Activated T-cell treated with anti-CD3 and anti-CD28 coated beads, Interleukin-2, amount 50 U/mL, for 72 hours (primary cell): ENCODE measurements at places on chromosomes 2 and 18. TPM values are rescaled to one million over a fixed set of nuclear protein-coding genes. Genes with fewer than 3 reads are reported as not detected.

DNA sequence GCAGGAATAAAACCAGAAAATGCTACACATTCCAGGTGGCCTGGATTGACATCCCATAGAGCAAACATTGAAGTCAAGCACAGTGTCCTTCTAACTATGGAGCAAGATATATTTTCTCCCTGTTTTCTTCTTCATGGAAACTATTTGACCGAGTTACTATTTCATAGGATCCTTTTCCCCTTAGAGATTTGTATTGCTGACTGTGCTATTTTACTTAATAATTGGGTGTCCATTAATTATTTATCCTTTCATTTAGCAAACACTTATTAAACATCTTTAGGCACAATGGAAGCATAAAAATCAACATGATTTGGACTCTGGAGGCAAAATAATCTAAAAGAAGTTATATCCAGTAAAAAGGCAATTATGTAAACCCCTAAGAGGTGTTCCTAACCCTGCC, 782.8 kb upstream of the ACVR2A start:
- peaks cover 12% of the 10 kb centered on the region for H3K27me3 ChIP-seq
- no peak overlapping the region for H3K27ac ChIP-seq
- H3K4me1 ChIP-seq = no peaks in the 10 kb centered on the region
- H3K4me3 ChIP-seq = no peak overlapping the region
- DNase-seq = no peak

DNA sequence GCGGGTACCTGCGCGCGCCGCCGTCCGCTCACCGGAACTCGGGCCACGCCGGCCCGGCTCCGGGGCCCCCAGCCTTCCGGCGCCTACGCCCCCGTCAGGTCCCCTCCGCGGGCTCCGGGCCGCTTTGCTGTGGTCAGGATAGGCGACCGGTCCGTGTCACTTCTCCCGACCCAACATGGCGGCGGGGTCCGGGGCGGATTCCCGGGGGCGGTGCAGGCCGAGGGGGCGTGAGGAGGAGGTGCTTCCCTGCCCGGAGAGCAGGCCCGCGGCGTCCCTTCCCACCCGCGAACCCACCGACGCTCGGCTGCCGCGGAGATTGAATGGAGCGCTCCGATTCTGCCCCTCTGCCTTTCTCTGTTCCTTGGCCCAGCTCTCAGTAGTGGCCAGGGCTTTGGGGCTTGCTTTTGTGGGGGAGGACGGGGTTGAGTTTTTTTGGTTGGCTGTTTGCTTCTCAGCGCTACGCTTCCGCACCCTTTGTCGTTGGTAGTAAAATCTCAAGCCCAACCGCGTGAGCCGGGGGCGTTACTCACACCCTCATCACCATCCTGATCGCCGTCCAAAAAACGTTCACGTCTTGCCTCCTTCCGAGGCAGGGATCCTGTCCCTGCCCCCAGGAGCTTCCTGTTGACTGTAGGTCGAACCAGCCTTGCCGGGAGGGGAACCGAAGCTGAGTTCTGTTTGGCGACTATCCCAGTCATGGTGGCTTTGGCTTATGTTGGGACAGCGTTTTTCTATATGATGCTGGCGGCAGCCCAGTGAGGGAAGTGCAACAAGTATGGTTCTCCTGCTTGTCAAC, 532 bp upstream of the YES1 start:
- peak overlapping the region; percentile 95 for H3K4me3 ChIP-seq
- H3K27ac ChIP-seq = peak overlapping the region; percentile 98
- peaks cover 7% of the 10 kb centered on the region for H3K36me3 ChIP-seq
- peak; percentile 84 for DNase-seq
- no peaks in the 10 kb centered on the region for H3K27me3 ChIP-seq

DNA sequence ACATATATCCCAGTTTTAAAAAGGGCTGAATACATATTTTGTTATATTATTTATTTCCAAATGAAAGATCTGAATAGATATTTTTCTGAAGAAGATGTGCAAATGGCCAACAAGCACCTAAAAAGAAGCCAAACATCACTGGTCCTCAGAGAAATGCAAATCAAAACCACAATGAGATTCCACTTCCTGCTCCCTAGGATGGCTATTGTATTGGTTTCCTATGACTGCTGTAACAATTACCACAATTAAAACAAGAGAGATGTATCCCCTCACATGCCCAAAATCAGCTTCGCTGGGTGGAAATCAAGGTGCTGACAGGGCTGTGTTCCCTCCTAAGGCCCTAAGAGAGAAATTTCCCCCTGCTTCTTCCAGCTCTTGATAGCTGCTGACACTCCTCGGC, 23.2 kb downstream of the ABCB11 start:
- no peak overlapping the region for H3K27ac ChIP-seq
- peaks cover 19% of the 10 kb centered on the region for H3K4me1 ChIP-seq
- DNase-seq = no peak
- H3K36me3 ChIP-seq = no peaks in the 10 kb centered on the region
- peaks cover 9% of the 10 kb centered on the region for H3K27me3 ChIP-seq

DNA sequence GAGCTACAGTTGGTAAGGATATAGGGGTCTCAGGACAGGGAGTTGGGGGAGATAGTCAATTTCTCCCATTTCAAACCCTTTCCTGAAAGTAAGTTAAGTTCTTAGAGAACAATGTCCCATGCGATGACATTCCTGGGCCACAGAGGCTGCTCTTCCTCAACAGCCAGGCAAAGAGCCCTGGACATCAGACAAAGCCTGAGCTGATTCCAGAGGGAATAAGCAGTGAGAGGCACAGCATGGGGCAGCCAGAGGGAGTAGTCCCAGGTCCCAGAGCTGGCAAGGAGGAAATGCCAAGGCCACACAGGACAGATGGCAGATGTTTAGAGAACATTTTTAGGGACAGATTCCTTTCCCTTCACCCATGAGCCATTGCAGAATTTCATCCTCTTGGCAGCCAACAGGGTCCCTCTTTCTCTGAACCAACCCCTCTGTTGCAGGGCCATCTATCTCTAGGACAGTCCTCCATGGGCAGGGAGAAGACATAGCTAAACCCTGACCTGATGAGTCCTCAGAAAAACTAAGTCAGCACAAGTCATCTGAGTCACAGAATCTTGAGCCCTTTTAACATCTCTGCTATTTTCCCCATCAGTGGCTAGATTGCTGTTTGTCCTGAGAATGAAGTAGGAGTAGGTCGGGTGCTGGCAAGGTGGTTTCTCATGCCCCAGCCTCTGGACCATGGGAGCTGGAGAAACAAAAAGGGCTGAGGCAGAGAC, 81.6 kb upstream of the STPG4 start:
- no peak overlapping the region for H3K27ac ChIP-seq
- peaks cover 5% of the 10 kb centered on the region for H3K4me1 ChIP-seq
- no peak for DNase-seq
- H3K27me3 ChIP-seq = no peaks in the 10 kb centered on the region
- no peak overlapping the region for H3K4me3 ChIP-seq
- H3K36me3 ChIP-seq = no peaks in the 10 kb centered on the region

DNA sequence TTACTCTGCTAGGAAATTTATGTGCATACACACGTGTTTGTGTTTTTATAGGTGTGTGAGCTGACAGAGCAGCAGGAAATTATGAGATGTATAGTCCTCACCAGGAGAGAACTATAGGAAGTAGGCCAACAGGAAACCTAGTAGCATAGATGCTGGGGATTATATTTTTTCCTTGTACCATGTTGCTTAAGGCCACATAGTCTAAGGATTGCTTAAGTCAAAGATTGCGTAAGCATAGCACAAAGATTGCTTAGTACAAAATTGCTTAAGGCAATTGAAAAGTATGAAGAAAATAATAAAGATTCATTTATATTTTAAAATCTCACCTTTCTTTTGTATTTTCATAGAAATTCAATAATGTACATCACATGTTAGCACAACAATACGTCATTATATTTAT, 18.7 kb upstream of the CCDC102B start:
- no peak overlapping the region for H3K27ac ChIP-seq
- H3K4me3 ChIP-seq = no peak overlapping the region
- no peak for DNase-seq
- no peaks in the 10 kb centered on the region for H3K27me3 ChIP-seq

DNA sequence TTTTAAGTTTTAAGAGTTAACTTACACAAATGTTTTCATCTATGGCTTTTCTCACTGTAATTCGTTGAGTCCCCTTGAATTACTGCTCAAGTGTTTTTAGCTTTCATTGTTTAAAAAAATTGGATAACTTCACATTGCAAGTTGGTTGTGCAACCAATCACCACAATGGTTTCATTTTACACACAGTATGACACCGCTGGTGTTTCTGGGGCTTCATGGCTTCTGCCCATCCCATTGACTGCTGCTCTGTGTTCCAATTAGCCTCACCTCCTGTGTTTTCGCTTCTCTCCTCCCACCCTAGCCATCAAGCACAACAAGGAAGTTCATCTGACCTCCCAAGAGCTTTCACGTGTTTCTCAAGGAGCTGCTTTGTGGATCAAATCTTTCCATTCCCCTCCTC, 199.1 kb upstream of the CHAC2 start:
- no peaks in the 10 kb centered on the region for H3K4me1 ChIP-seq
- H3K27me3 ChIP-seq = no peaks in the 10 kb centered on the region
- DNase-seq = no peak
- no peak overlapping the region for H3K27ac ChIP-seq

- no peak overlapping the region for H3K27ac ChIP-seq
- no peaks in the 10 kb centered on the region for H3K27me3 ChIP-seq
- H3K4me1 ChIP-seq = no peaks in the 10 kb centered on the region
- no peak for DNase-seq
These were observed 134.1 kb upstream of the LRRTM1 start for GRCh38 chr2:80438686-80439085.

DNA sequence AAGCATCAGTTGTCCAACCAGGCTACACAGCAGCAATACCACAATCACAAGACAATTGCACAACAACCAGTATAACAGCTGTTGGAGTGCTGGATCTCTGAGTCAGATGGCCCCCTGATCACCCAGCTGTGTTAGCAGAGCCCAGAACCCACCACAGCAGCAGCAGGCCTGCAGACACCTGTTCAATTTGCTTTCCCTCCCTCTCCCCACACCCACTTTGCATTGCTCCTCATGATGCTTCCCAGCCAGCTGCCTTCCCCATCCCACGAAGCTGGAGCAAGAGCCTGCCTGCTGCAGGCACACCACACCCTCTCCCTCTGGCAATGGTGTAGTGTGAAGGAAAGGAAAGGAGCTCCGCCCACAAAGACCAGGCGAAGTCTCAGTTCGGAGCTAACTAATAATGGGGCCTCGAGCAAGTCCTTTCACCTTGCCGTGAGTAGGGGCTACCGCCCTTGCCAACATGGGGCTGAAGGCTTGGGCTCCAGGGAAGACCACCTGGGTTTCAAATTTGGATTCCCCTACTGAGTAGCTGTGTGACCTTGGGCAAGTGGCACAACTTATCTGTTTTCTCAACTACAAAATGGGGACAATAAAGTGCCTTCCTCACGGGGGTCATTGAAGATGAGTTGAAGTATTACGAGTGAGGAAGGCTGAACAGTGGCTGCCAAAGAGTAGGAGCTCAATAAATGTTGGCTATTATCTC, 19.4 kb upstream of the ZBTB7C start:
- no peak overlapping the region for H3K27ac ChIP-seq
- no peaks in the 10 kb centered on the region for H3K36me3 ChIP-seq
- H3K4me1 ChIP-seq = no peaks in the 10 kb centered on the region
- H3K27me3 ChIP-seq = peaks cover 55% of the 10 kb centered on the region

DNA sequence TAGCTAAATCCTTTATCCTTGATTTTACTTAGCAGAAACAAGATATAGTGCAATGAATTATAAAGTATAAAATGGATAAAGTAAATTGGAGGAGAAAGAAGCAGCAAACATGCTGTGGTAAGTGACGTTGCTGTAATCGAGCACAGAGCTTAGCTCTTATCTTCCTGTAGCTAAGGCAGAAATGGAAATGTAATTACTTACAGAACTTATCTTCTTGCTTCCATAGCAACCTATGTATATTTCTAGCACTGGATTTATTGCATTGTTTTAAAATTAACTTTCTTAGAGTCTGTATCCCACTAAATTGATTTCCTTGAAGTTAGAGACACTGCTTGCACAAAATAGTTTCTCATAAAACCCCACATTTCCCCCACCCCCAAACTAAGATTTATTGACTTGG, 130.6 kb upstream of the MC4R start:
- no peak overlapping the region for H3K4me3 ChIP-seq
- no peak for DNase-seq
- H3K27ac ChIP-seq = no peak overlapping the region
- H3K4me1 ChIP-seq = no peaks in the 10 kb centered on the region
- no peaks in the 10 kb centered on the region for H3K27me3 ChIP-seq
- no peaks in the 10 kb centered on the region for H3K36me3 ChIP-seq

- H3K4me3 ChIP-seq = no peak overlapping the region
- H3K36me3 ChIP-seq = peaks cover 2% of the 10 kb centered on the region
- no peak overlapping the region for H3K27ac ChIP-seq
These were observed 2025.6 kb upstream of the LRRTM1 start for GRCh38 chr2:82330155-82330554.

DNA sequence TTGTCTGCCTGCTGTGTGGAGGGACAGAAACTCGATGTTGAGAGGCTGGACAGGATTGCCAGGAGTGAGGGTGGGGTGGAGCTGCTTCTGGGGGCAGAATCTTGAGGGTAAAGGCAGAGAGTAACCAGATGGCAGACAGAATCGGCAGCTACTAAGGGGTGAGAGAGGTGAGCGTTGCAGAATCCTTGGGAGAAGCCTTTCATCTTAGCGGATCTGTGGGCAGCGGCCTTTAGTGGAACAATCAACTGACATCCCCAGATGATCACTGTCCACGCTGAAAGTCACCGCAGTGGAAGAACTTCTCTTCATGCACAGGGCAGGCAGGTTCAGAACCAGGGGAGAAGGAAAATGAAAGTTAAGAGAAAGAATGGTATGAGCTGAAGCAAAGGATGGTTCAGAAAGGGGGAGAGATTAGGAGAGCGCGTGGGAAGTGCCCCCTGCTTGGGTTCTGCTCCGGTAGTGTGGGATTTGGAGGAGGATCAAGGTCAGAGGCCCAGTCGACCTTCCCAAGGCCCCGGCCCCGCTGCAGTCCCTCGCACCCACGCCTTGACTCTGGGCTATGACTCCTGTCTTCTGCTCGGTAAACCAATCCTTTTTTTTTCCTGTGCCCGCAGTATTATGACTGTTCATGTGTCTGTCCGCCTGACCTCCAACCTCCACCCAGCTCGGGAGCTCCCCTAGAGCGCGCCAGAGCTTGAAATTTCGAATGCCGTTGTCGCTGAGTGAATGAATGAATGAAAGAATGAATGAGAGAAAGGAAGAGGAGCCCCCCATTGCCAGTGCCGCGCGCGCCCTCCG, 584 bp downstream of the BOLA3 start:
- peaks cover 8% of the 10 kb centered on the region for H3K36me3 ChIP-seq
- H3K27ac ChIP-seq = no peak overlapping the region
- peak; percentile 65 for DNase-seq
- peaks cover 10% of the 10 kb centered on the region for H3K4me1 ChIP-seq
- H3K27me3 ChIP-seq = no peaks in the 10 kb centered on the region
- H3K4me3 ChIP-seq = no peak overlapping the region

DNA sequence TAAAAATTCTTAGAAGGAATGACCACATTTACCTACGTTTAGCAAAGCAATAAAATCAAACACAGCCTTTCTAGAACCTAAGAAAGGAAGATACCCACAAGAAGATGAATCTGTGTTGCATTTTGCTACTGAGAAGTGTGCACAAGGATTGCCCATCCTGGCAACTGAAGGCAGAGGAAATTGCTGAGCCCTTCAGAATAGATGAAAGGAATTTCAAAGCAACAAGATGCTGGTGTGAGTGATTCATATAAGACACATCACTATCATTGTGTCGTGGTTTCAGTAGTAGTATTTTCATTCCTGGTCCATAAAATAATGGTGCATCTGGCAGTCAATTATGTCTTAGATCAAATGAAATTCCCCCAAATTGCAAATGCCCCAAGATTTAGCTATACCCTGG, 48.4 kb upstream of the ANKRD44 start:
- peaks cover 51% of the 10 kb centered on the region for H3K4me1 ChIP-seq
- no peak for DNase-seq
- no peaks in the 10 kb centered on the region for H3K27me3 ChIP-seq

Gene FAM210A
- 20.5 TPM for total RNA-seq

Gene GRHL1
- total RNA-seq = 0.83 TPM

Gene REG3A
- total RNA-seq = not detected

Gene VWC2L
- not detected for total RNA-seq

Gene BARD1
- 31.1 TPM for total RNA-seq

Gene UPP2
- not detected for total RNA-seq

Gene VWA3B
- total RNA-seq = 0.21 TPM

Gene SMAD7
- 21.7 TPM for total RNA-seq

Gene HOXD10
- not detected for total RNA-seq
